Stimulated activated CD4-positive, alpha-beta T cell treated with anti-CD3 and anti-CD28 coated beads, Interleukin-1b, Interleukin-23, amount 100 ng/mL, for 1 hour (primary cell): ENCODE measurements at places on chromosomes 4 and X.

- no peak for DNase-seq
These were observed 11.2 kb upstream of the SHOX start for GRCh38 chrX:619451-619811.

DNA sequence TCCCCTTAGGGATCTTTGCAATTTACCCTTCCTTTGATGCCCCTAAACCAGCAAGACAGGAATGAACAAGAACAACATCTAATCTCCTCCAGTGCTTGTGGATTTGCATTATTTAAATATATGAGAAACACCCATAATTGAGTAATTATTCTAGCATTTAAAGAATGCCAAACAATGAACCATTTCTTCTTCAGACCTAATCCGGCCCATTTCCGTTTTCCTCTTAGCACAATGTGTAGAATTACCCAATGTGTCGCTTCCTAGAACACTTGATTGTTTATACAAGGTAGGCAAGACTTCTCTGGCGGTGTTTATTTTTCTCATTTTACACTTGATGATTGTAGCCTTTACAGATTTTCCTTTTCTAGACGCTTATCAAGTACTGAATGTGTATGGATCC lies 43.5 kb downstream of the CLDN34 start:
- DNase-seq = no peak

GRCh38 chr4:137775701-137776100 lies 243.4 kb upstream of the PCDH18 start:
- no peak for DNase-seq

DNA sequence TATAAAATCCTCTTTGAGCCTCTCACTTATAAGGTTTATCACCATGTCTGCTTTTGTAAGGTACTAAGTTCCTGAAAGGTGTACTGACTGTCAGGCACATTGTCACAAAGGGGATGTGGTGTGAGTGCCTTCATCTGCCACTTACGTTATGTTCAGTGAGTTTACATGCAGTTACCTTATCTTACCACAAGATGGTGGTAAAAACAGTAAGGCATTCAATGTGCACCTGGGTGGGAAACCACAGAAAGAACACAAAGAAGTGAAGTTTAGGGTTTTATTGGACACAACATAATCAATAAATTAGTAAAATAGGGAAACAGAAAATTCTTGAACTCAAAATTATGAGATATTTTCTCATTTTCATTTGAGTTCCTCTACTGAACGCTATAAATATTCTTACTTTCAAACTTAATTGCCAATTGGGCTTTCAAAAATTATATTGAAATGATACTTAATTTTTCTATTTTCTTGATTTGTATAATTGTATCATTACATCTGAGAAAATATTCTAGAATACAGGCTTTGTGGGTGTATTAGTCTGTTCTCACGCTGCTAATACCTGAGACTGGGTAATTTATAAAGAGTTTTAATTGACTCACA lies 650.8 kb downstream of the PCDH7 start:
- DNase-seq = no peak

DNA sequence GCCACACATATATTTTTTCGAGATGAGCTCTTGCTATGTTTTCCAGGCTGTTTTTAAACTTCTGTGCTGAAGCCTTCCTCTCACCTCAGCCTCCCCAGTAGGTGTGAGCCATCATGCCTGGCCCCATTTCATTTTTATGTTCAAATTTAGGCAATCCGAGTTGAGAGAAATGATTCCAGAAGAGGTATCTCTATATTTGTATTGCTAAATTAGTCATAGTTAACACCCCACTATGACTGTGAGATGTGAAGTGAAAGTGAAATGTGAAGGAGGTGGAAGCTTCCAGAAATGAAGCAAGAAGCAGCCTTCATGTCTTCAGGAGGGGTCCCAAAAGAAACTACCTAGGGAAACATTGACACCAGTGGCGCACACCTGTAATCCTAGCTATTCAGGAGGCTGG lies 17.7 kb downstream of the APELA start:
- no peak for DNase-seq

DNA sequence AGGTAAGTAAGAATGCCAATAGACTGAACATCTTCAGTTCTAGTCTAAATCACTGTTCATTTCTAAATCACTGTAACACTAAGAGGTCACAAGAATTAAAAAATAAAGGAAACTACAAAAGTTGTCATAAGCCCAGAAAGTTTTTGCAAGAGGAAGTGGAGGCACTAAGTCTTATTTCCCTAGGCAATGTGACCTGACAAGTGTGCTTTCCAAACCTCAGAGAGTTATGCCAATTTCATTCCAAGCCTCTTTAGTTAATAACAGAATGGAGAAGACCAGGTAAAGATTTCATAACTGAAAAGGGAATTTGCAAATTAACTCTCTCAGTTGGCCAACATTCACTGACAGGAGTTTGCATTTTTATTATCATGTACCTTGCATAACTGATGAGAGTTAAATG lies 40.5 kb downstream of the BBS12 start:
- no peak for DNase-seq

DNA sequence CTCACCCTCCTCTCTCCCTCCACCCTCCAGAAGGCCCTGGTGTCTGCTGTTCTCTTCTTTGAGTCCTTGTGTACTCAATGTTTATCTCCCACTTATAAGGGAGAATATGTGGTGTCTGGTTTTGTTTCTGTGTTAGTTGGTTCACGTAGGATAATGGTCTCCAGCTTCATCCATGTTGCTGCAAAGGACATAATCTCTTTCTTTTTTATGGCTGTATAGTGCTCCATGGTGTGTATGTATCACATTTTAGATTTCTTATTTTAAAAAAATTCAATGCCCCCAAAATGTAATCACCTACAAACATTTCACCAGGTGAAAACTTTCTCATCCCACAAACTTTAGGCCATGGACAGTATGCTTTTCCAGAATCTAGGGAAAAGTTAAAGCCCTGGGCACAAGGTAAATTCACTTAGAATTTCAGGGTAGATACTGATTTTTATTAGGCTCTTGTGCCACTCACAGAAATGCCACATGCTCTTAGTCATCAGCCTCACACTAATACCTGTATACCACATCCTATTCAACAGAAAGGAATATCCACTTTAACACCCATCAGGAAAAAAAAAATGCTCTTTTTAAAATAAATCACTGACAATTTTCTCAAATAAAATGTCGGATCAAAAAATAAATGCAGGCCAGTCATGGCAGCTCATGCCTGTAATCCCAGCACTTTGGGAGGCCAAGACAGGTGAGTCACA lies 104.8 kb upstream of the ENPP6 start:
- no peak for DNase-seq

GRCh38 chrX:95059909-95060308 lies 1385.9 kb downstream of the FAM133A start:
- no peak for DNase-seq

DNA sequence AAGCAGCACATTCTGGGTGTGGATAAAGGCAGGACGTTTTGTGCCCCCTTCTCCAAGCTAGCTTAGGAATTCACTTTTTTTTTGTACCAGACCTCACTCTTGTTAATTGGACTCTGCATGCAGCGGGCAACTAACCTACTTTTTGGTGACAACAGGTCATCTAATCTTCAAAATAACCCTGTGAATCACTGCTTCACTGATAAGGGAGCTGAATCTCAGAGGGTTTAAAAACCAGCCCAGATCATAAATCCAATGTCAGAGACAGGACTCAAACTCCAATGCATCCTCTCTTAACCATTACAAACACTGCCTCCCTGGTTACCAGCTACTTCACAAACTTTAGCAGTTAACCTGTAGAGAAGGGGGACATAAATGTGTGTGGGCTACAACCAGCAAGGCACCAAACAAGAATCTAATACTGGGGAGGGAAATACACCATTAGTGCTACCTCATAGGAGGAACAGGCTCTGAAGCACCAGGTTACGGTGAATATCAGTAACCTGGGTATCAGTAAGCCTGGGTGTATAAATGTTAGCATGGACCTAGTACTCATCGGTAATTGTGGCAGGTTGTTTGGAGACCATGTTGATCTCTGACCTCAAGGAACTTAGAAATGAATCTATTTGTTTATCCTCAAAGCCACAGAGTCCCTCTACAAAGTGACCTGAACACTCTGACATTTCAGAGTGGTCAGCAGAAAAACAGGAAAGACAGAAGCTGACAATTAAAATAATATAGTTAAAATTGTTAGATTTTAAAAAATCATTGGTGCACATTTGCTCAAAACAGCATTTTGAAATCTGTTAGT lies 2.6 kb downstream of the TIFA start:
- DNase-seq = no peak

DNA sequence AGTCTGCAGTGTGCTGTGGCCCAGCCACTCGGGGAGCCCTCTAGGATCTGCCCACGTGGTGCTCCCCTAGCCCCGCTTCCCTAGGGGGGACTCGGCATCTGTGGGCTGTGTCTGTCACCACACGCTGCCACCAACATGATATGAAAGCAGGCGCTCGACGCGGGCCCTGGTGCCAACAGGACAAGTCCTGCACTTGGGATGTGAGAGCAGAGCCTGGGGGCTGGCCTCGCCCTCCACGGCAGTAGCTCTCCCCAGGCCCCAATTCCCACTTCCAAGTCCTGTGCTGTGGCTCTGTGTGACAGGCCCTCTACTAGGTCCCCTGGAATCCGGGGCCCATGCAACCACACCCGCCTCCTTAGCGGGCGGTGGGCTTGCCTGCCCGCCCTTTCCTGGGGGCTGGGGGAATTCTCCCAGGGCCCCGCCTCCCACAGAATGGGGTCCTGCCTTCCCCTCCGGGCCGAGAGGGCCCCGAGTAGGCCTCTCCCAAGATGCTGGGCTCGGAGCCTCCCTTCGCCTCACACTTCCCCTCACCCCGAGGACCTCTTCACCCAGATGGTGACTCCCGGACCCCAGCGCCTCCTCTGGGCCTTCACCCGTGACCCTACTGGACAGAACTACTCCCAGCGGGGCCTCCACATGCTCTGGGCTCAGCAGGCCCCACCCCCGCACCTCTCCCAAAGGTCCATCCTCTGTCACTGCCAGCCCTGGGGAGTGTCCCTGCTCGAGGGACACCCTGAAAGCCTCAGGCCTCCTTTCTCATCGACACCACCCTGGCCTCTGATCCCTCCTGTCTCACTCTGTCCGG lies 11.2 kb downstream of the LRPAP1 start:
- no peak for DNase-seq

DNA sequence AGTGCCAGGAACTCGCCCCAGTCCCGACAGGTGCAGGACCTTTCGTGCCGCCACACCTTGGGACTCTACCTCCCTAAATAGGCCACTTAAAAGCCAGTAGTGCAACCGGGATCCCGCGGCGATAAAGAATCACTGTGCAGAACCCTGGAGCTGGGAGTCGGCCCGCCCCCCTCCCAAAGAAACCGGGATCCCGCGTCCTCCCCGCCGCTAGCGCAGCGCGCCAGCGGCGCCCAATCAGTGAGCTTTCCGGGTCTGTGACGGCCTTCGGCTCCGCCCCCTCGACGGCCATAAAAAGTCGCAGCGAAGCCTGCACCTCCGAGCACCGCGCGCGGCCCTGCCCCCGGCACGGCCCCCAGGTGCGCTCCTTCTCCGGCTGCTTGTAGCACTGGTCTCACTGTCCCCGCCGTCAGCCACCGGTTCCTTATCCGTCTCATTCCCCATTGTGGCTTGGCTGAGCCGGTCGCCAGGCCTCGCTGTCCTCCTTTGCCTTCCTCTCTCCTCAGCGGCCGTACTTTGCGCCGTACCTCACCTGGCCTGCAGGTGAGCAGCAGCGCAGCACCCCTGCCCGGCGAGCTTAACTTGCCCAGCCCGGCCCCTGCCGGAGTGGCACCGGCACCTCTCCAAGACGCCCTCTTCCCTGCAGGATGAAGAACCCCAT lies at the start of gene LRAT:
LRAT (plus strand) TSS at position 318 of the 658 bp plus-strand sequence; CDS start at position 645, 327 bp downstream.
- DNase-seq = no peak

- no peak for DNase-seq
These were observed 56.4 kb downstream of the SPCS3 start for GRCh38 chr4:176376032-176376614.

DNA sequence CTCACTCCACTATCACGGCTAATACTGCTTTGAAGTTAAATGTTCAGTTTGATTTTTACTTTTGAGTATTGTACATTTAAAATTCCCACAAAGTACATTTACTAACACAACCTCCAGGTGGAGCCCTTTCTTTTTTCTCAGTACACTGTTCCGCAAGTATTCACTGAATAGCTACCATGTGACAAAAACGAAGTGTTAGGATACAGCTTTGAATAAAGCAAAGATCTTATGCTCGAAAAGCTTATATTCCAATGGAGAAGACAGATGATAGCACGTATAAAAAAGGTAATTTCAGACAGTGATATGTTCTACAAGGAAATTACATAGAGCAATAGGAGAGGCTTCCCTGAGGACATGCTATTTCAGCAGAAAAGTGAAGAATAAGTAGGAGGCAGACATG lies 60.7 kb upstream of the ABCG2 start:
- DNase-seq = no peak

DNA sequence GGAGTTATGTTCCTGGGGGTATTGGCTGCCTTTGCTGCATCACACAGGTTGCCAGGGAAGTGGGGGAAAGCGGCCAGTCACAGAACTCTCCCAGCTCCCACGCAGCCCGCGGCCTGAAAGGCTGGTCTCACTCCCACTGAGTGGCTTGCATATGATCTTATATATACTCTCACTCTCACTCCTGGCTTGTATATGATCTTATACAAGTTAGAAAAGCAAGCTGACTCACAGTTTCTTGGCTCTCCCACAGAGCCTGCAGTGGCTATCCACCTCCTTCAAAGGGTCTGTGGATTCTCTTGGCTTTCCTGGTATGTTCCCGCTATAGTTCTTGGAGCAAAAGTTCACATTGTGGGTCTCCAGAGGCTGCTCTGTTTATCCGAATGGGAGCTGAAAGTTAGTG lies 833.5 kb upstream of the GALNTL6 start:
- no peak for DNase-seq

DNA sequence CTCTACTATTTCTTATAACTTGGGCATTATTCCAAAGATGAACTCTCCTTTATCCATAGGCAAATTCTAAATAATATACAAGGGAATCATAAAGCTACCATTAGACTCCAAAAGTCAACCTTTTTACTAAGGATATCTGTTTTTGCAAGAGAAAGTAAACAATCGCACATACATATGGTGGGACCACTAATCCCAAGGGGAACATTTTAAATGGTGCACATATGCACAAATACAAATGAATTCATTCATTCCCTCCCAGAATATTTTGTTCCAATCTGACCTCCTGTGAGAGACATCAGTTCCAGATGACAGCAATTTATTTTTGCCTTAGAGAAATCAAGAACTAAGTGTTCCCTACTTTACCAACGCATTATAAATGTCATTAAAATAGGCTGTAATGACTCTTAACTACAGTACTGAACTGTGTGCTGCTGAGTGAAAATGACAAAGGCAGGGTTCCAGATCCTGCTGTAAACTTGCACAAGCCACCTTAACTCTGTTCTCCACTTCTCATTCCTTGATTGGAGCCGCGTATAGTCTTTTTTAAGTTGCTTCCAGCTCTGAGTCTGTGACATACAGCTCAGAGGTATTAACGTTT lies 2.0 kb downstream of the DHX15 start:
- no peak for DNase-seq
